ENCODE measurements at places on chromosomes 5 and 9. TPM values are rescaled to one million over a fixed set of nuclear protein-coding genes. Genes with fewer than 3 reads are reported as not detected.
A peak's percentile ranks its signal among the peaks of the same experiment; 100 is the strongest.

ACOT12 gene
- 0.55 TPM for total RNA-seq

EGFLAM gene
- total RNA-seq, result 0.26 TPM

TMEM174 gene
- total RNA-seq, result not detected

CRHBP gene
- 1.3 TPM for total RNA-seq

NUTM2F gene
- not detected for total RNA-seq

TAF11L10 gene
- not detected for total RNA-seq

C5orf63 gene
- total RNA-seq, result 3.6 TPM

- DNase-seq, result no peak
Measured at GRCh38 chr9:69943148-69943806, 100.4 kb upstream of the MAMDC2 start.

GRCh38 chr5:111119856-111120255, 27.7 kb downstream of the WDR36 start:
- no peak for DNase-seq

DNA sequence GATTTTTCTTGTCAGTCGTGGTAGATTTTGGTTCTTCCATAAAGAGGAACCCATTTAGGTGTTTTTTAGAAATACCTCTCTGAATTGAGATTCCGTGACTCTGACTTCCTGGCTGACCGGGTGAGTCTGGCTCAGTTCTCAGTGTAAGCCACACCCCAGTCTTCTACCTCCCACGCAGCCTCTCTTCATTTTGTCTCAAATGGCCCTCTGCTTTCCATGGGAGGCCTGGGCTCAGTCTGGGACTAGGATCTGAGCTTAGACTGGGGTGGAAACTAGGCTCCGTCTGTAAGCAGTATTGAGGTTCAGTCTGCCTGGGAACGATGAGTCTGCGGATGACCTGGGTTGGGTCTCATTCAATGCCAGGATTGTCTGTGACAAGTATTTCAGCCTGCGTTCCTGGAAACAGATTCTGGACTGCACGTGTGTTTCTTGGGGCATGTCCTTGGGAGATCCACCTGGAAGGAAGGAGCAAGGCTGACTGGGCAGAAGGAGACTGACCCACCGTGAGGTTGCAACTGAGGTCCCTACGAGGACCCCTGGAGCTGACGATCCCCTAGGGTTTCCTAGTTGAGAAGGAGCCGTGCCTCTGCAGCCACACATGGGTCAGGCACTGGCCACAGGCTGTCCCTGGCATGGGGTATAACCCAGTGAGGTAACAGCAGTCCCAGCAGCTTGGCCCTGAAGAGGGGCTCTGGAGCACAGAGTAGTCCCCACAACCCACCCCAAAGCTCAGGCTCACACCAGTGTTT, 12.4 kb upstream of the CRB2 start:
- DNase-seq, result no peak

DNA sequence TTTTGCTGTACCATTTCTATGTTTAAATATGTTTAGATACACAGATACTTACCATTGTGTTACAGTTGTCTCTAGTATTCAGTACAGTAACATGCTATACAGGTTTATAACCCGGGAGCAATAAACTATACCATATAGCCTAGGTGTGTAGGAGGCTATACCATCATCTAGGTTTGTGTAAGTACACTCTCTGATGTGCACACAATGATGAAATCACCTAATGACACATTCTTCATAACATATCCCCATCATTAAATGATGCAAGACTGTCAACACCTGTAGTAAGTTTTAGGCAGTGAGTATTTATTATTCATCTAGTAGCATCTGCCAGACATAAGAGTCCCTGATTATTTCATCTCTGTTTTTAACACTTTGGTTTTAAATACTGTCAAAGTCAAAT, 7.3 kb upstream of the DHFR start:
- DNase-seq, result no peak

- DNase-seq, result no peak
Measured at GRCh38 chr5:76351577-76351976, 51.5 kb upstream of the IQGAP2 start.

GRCh38 chr9:19934301-19934871, 145.5 kb upstream of the SLC24A2 start:
- no peak for DNase-seq

- no peak for DNase-seq
Measured at GRCh38 chr5:129216001-129216400, 121.5 kb downstream of the ISOC1 start.

DNA sequence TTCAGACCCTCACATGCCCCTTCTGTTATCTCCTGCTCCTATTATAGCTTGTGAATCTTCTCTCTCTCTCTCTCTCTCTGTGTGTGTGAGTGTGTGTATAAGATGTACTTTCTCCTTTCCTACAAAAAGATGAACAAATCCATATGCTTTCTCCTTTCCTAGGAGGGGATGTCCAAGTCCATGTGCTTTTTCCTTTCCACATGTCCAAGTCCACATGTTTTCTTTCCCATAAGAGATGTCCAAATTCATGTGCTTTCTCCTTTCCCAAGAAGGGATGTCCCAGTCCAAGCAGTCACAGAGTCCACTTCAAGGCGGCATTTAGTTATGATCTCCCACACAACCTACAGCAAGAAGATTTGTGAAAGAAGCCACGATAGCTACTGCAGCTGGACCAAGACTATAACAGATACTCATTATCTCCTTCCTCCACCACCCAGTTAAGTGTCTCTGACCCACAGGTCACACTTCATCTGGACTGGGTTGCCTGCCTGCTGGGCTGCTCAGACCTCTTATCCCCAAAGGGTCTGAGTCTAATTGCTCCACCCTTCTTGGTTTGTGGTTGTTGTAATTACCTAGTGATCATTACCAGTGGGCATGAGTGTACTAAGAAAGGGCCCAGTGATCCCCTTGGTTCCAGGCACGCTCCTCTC, 18.4 kb upstream of the FOXI1 start:
- no peak for DNase-seq

- no peak for DNase-seq
Measured at GRCh38 chr9:86352440-86353077, 1.7 kb downstream of the TUT7 start.

DNA sequence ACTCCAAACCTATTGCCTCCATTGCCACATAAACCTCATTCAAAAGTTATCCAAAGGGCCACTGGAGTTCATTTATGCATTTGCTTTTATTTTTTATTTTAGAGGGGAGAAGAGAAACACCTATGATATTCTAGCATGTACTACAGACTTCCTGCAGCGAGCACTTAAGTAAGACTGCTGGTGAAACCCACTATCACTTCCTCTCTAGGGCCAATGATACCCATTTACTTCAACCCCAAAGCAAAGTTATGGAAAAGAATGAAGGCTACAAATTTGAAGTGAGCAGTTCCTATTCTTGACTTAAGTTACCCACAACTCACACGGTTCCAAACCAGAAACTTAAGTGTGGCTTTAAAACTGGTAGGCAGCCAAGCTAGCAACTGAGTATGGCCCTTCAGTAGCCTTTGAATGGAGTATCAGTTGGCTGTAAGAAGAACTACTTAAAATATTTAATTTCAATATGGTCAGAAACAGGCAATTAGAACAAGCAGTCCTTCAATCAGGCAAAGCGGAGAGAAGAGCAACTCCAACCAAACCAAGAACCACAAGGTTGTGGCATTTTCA, 94.1 kb downstream of the GPR21 start:
- no peak for DNase-seq

GRCh38 chr9:75448281-75448680, 360.0 kb downstream of the OSTF1 start:
- no peak for DNase-seq

GRCh38 chr9:78783743-78784142, 486.8 kb downstream of the PSAT1 start:
- DNase-seq, result no peak

- no peak for DNase-seq
Measured at GRCh38 chr9:128732576-128732975, 8.6 kb upstream of the ZDHHC12 start.

DNA sequence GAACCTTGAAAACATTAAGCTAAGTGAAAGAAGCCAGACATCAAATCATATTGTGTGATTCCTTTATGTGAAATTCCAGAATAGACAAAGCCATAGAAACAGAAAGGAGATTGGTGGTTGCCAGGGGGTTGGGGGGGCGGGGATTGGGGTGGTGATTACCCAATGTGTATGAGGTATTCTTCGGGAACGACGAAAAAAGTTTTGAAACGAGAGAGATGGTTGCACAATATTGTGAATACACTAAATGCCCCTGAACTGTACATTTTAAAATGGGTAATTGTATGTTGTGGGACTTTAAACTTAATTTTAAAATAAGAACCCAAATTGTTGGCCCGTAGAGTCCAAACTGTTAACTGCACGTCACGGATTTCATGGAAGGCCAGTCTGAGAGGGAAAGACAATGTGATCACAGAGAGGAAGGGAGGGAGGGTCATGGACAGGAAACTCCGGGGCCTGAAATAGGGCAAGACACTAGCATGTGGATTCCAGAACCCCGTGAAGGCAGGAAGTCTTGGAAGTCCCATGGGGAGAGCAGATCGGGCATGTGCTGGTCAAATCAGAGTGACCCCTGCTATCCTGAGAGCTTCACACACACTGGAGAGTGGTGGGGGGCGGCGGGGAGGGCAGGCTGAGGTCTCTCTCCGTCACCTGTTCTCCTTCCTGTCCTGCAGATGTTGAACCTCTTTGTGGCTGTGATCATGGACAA, 218.4 kb downstream of the CACNA1B start:
- no peak for DNase-seq

DNA sequence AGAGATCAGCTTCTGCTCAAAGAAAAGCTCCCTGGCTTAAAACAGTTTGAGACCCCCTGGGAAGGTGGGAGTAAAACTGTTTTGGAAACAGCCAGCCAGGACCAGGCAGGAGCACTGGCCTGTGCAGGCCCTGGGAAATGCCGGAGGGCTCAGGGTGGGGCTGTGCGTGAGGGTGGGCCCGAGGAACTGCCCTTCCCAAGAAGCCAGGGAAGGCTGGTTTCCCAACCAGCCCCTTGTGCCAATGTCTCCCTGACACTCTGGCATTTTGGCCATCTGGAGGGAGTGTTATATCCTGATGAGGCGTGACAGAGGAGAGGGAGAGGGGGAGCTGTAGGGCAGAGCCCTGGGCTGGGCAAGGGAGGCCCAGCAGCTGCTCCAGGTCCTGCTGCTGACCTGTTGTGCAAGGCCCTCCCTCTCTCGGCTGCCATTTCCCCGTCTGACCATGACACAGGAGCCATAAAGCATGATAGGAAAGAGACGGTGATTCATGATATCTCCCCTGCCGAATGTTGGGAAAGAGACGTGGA, 16.1 kb downstream of the OLFML2A start:
- DNase-seq, result peak; percentile 76

DNA sequence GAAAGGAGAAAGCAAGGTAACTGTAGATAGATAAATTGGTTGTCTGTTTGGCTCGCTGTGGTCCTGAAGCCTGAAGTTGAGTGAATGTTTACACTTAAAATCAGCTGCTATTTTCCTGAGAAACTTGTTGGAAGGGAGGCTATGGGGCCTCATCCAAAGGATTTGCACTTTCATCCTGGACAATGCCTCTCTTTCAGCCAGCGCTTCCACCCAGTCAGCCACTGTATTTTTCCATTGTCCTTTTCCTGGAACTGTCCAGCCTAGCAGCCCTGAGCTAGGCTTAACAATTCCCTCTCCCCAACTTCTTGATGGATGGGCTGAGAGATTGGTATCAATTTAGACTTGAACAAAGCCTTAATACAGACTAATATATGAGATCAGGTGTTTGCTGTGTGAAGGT, 429.2 kb downstream of the DMAC1 start:
- DNase-seq, result no peak

DNA sequence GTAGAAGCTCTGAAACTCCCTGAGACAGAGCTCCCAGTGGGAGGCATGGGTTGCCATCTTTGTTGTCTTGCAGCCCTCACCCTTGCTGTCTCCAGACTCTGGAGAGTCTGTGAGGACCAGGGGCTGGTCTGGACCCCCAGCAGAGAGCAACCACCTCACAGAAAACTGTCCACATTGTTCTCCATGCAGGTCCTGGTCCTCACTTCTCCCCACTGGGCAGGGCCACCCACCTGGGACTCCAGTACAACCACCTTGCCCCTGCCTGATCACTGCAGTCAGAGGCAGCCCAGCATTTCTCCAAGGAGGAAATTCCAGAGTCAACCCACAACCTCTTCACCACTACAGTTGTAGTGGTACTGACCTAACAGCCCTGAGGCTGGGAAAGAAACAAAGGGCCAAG, 285.6 kb upstream of the RPS23 start:
- DNase-seq, result no peak

- DNase-seq, result no peak
Measured at GRCh38 chr5:88190106-88190834, 78.4 kb downstream of the TMEM161B start.

GRCh38 chr5:5403741-5404140, 18.7 kb upstream of the ICE1 start:
- no peak for DNase-seq

DNA sequence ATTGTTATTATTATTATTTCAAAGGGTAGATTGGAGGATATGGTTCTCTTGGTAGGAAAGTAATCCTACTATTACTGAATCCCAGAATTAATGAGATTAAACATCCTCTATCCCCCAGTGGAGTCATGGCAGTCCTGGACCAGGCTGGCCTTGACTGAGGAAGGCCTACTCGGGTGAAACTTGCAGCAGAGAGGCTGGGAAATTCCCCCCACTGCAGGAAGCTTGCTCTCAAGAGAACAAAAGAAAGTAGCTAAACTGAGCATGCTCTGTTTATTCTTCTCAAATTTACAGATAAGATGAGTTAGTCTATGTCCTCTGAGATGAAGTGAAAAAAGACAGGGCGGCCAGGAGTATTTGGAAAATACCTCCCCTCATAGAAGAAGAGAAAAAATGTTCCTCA, 233.9 kb upstream of the RPS23 start:
- no peak for DNase-seq

GRCh38 chr9:125505988-125506438, 201.0 kb downstream of the MAPKAP1 start:
- DNase-seq, result peak; percentile 29

DNA sequence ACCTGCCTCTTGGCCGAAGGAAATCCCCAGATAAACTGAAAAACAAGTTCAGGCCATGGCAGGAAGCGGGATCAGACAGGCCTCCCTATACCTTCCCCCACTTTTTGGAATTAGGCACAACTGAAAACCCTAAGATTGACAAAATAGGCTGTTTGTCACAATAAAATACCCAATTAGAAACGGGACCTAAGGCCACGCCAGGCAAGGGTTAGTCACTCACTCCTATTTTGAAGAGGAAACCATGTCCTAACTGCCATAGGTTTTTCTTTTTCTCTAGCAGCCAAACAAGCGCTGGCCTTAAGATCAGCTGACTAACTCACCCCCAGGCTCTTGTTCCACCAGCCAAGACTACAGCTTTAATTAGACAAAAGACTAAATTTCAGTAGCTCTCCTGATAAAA, 11.9 kb downstream of the FBP2 start:
- DNase-seq, result no peak

DNA sequence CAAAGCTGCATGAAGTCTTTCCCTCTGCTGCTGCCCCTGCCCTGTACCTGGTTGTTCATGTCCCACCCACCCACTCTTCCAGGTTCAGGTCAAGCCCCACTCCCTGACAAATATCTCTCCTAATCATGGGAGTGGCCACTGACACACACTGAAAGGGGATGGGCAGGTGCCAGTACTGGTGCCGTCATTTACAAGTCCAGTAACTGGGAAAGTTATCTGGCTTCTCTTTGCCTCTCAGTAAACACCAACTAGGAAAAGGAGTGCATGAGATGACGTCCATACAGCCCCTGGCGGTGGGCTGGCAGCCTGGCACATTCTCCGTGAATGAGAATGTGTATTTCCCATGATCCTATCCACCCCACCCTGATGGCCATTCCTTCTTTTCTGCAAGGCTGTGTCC, 225.2 kb downstream of the FSTL4 start:
- no peak for DNase-seq
